ENCODE measurements at places on chromosomes 5 and 9.

- no peak for DNase-seq
Measured at GRCh38 chr5:141637767-141638419, 1.1 kb downstream of the RELL2 start.

DNA sequence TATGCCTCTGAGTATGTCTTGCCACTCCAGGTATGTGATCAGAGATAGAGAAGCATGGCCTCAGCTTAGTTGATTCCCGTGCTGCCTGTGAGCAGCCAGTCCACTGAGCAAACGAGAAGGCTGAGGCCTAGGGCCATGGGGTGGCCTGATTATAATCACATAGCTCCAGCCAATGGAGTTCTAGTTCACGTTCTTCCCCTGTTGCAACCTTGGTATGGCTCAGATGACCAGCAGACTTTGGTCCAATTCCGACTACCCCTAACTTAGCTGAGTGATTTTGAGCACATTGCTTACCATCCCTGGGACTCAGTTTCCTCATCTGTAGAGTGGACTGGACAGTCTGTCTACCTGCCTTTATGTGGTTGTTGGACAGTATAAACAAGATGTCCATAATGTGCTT, 68.4 kb downstream of the PPARGC1B start:
- no peak for DNase-seq

GRCh38 chr5:106423109-106423897, 1247.4 kb downstream of the EFNA5 start:
- no peak for DNase-seq

DNA sequence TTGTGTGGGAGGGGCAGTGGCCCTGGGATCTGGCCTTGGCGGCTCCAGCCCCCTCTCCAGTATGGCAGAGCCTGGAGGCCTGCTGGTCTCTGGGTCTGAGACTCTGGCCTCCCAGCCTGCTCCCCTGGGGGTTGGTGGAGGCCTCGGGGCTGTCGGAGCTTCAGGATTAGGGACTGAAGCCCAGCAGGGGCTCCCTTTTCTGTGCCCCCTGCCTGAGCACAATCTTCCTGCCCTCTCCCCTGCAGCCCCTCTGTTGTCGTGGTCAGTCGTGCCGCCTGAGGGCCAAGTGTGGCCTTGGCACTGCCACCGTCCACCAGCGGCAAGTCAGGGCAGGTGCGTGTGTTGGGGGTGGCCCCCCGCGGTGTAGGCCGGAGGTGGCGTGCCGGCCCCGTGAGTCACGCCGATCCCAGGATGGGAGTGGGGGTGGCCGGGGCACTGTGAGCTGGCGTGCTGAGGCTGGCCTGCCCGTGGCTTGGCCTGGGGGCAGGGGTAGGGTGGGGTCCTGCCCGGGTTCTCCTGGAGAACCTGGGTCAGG, 53.6 kb downstream of the RXRA start:
- no peak for DNase-seq

- DNase-seq = no peak
Measured at GRCh38 chr9:93079371-93079770, 16.6 kb upstream of the CARD19 start.

DNA sequence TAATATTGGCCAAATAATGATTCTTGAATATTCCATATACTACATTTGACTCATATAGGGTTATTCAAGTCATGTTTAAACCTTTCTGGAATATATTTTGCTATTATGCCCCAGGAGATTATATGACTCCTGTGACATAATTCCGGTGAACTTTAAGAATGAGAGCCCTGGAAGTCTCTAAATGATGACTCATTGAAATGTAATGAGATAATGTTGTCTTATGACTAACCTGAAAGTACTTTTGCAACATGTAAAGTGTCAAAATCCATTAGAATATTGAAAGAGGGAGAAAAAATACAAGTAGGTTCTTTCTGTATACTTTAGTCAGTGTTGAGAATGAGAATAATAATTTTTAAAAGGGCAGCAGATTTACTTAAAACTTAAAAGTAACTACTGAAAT, 830.4 kb downstream of the MAT2B start:
- no peak for DNase-seq

- peak; percentile 66 for DNase-seq
Measured at GRCh38 chr9:126705767-126706697, 92.3 kb downstream of the LMX1B start.

GRCh38 chr9:130543859-130544258, 35.5 kb upstream of the FUBP3 start:
- no peak for DNase-seq

DNA sequence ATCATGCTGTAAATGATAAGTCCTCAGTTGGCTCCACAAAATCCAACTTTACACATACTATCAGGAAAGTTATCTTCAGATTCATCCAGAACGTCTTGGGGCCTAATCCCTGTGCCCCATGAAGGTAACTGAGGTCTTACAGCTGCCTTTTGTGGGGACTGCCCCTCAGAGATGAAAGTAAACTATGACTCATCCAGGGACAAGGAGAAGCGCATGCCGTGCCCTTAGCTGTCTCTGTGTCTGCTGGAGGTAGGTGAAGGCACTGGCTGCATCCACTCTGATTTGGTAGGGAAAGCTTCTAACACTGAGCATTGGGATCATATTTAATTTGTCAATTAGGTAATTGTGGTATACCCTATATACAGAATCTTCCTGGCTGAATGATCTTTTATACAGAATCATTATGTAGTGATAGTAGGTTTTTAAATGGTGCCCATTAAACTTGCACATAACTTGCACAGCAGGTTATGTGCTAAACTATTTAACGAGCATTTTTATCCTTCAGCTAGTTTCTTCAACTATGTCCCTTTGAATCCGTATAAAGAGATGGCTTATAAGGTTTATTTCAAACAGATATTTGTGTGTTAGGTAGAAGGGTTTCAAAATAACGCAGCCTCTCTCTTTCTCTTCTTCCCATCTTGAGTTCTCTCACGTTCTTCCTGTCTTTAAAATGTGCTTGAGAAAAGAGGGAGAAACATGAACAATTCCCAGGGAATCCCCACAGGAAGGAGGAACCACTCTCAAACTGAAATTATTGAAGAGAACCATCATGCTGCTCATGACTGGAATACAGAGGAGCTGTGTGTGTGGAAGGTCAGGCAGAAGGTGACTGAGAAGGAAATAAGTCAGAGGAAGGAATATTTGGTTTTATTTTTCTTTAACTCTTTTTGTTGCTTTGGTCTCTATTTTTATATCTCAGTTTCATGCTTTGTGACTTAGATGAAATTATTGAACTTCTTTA, 250.9 kb downstream of the CD180 start:
- DNase-seq = peak; percentile 10

DNA sequence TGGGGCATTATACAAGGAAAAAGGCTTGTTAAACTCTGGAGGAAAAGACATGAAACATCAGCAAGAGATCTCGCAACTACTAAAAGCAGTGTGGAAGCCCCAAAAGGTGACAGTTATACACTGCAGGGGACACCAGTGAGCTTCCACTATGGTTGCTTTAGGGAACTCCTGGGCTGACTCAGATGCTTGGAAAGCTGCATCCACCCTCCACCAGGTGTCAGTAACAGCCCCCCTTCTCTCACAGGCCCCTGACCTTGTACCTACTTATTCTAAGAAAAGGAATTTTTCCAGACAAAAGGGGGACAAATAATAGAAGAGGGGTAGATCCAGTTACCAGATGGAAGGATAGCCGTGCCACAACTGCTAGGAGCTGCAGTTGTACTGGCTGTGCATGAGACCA, 154.4 kb upstream of the COX7C start:
- no peak for DNase-seq

- no peak for DNase-seq
Measured at GRCh38 chr9:88808019-88808656, 183.1 kb upstream of the S1PR3 start.

GRCh38 chr5:154901913-154902312, 36.1 kb downstream of the GEMIN5 start:
- DNase-seq = no peak

GRCh38 chr9:109906766-109907382, 126.9 kb downstream of the PALM2AKAP2 start:
- DNase-seq = no peak

DNA sequence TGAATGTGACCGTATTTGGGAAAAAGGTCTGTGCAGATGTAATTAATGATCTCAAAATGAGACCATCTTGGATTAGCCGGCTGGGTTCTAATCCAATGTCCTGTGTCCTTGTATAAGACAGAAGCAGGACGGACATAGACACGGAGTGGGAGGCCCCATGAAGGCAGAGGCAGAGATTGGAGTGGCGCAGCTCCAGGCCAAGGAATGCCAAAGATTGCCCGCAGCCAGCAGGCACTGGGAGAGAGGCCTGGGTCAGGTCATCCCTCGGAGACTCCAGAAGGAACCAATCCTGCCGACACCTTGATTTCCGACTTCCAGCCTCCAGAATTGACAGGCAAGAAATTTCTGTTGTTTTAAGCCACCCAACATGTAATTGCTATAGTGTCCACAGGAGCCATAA, 13.0 kb upstream of the GFI1B start:
- no peak for DNase-seq

GRCh38 chr9:72444435-72444834, 77.0 kb upstream of the TMC1 start:
- DNase-seq = no peak

DNA sequence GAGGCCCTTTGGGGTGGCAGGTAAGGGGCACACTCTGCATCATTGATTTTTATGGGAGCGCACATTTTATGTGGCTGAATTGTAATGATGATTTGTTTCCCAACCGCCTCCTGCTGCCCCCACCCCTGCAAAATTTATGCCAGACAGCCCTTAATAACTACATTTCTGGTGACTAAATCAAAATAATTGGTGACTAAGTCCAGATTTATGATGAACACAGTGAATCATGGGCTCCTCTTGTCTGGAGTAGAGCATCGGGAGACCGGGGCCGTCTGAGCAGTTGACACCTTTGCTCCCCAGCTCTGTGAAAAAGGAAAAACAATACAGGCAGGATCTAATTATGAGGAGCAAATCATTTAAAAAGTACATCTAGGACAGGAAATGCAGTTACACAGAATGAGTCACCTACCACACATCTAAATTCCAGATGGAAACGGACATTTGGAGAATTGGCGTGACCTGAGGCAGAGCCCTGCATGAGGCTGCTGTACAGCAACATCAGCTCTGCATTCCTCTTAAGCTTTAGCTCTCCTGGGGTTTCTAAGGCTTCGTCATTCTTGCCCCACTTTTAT, 58.9 kb downstream of the DOCK2 start:
- DNase-seq = no peak

DNA sequence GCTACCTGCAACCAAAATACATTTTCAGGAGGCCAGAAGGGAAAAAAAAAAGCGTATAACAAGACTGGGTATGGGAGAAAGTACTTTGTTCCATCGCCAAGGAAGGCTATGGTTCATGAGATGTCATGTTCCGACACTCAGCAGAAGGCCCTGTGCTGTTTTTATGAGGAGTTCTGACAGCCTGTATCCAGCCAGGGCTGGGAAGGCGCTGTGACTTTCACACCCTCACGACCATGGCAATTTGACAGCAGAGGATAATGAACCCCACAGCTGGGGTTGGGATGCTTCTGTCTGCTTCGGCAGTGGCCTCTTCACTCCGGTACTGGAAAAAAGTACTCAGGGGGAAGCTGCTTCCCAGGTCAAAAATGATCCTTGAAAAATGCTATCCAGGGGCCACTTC, 154.4 kb downstream of the PRELID2 start:
- DNase-seq = no peak
